ENCODE measurements at places on chromosomes 6 and 20.
A peak's percentile ranks its signal among the peaks of the same experiment; 100 is the strongest.

GRCh38 chr20:46928580-46929132 is 34.0 kb downstream of the EYA2 start:
- no peak for DNase-seq

GRCh38 chr6:100304575-100304974 is 160.1 kb downstream of the SIM1 start:
- DNase-seq, result no peak

- no peak for DNase-seq
Measured at GRCh38 chr6:93418408-93419303, 703 bp downstream of the EPHA7 start.

DNA sequence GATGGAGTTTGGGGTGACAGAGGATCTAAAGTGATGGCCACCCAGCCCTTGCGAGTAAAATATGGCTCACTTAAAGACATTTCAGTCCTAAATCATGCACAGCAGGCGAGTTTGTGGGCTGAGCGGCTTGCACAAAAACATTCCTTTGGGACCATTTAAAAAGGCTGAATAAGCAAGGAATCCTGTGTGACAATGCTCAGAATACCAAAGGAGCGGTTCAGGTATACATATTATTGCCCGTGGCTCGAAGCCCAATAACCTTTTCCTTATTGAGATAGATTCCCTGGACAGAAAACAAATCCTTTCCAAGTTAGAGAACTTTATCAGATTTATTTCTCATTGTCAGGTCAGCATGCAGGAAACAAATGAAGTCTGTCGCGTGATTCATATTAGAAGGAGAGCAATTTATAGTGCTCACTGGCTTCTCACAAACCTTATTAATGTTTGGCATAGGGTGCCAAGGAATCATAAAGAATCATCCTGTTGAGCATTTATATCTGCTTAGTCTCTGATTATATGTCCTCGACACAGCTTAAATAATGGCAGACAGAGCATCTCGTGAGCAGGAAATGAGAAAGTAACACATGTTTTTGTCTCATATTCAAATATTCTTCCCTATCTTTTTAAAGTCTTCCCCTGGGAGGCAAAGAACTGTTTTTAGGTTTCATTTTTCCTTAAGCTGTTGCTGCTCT is 121.3 kb downstream of the TRMT11 start:
- DNase-seq, result no peak

DNA sequence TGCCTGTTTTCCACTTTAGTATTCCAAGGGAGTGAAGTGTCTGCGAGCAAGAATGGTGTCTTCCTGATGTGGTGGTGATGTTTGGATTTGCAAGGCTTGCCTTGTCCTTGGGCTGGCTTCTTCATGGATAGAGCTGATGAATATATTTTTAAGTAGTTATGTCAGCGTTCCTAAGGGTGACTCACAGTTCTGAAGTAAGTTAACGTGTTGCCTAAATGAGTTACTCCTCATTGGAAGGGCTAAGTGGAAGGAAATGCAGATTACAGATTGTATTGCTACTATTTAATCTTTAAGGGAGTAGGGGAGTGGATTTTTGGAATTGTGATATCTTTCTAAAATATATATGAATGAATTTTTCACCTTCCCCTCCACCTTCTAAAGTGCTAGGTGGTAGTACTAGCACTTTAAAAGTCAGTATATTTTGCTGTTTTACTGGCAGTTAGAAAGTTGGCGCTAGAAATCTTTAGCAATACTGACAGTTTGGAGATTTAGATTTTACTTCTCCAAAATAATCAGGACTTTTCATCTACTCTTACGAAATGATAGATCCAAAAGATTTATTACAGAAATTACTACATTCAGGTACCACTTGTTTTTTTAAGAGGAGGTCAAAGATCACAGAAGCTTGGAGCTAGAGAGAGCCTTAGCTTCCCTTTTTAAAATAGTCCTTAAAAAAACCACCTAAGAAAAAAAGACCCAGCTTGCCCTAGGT is 197.4 kb downstream of the JARID2 start:
- no peak for DNase-seq

DNA sequence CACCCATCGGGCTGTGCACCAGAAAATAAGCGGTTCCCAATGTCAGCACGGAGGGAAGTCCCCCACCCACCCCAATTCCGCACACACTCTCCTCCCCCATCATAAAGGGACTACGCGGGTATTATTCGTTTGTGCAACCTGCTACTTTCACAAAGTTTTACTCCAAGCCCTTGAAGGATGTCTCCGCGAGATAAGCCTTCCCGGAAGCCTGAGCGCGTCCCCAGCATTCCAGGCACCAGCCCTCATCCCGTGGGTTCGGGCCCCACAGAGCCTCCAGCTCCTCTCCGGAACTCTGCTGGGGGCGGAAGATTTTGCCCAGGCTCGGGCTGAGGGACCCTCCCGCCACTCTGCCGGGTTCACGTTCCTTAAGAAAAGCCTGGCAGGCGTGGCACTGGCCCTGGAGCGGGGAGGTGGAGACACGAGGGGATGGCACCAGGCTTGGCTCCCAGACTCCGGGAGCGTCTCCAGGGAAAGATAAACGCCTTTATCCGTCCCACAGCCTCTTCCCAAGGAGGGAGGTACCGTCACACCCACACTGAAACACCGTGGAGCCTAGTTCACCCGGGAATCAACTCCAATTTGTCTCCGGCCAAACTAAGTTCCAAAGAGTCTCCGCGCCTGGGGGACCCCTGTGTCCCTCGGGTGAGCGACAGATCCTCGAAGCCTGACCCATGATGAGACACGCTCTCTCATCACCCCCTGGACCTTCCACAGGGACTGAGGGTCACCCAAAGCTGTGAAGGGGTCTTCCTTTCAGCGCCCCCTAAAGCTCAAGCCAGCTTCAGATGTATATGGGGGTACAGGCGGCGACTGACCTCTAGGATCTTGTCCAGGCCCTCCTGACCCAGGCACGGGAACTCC is 934 bp downstream of the KCNK5 start:
- DNase-seq, result peak; percentile 43

DNA sequence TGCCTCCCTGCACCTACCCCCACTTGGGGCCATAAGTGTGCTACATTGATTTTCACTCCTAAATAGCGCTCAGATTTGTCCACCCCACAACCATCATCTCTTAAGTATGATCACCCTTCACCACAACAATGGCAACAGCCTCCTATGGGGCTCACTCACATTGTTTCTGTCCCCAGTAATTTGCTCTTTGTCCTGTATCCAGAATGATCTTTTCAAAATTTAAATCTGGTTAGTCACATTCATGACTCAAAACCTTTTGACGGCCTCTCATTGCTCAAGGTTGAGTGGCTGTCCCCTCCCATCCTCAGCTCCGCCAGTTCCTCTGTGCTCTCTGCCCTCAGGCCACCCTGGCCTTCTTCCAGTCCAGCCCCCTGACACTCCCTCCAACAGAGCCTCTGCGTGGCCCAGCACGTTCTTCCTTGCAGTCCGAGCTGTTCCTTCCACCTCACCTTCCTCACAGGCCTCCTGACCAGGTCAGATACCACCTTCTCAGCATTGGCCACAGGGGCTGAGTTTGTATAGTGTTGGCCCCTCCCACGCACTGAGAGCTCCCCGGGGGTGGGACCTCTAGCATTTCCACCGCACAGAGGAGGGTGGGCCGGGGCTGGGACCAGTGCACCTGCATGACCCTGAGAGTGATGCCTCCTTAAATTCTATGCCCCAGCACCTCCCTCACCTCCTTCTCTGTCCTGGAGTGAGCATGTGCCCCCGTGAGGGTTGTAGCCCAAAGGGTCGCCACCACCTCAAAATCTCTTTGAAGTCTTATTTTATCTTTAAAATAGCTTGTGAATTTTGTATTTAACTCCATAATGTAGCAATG is 2.4 kb upstream of the PPP1R3G start:
- DNase-seq, result no peak

GRCh38 chr6:40672087-40672486 is 84.9 kb upstream of the LRFN2 start:
- no peak for DNase-seq
